A375 (cell line): ENCODE measurements at places on chromosomes 3 and 15. TPM values are rescaled to one million over a fixed set of nuclear protein-coding genes. Genes with fewer than 3 reads are reported as not detected.

SEC62 gene
- 28.6 and 30.9 TPM in 2 replicates for total RNA-seq

PPP2R3A gene
- 14.6 and 17.4 TPM in 2 replicates for total RNA-seq

GNB5 gene
- total RNA-seq, result 44.6 and 45.6 TPM in 2 replicates

SPESP1 gene
- 16.2 and 20.4 TPM in 2 replicates for total RNA-seq

ZNF660 gene
- total RNA-seq, result 0.24 and 0.30 TPM in 2 replicates

FHIT gene
- 0.11 and 0.23 TPM in 2 replicates for total RNA-seq

STRIT1 gene
- not detected in 2 replicates for total RNA-seq

HTR3E gene
- total RNA-seq, result not detected in 2 replicates

PEX5L gene
- 0.45 and 0.48 TPM in 2 replicates for total RNA-seq

SAMMSON gene
- 3.6 and 6.4 TPM in 2 replicates for total RNA-seq

SLC28A2 gene
- total RNA-seq, result not detected in 2 replicates

EXD1 gene
- total RNA-seq, result not detected in 2 replicates

GPR87 gene
- not detected in 2 replicates for total RNA-seq

MKRN2OS gene
- 0.19 TPM in 1 of 2 replicates, not detected in the other for total RNA-seq

ZNF502 gene
- total RNA-seq, result 1.1 and 3.0 TPM in 2 replicates

LMOD3 gene
- total RNA-seq, result 0.04 TPM in 1 of 2 replicates, not detected in the other

DNAJC13 gene
- total RNA-seq, result 24.0 and 28.0 TPM in 2 replicates

CYP11A1 gene
- 0.77 and 2.0 TPM in 2 replicates for total RNA-seq

CTXN2 gene
- total RNA-seq, result not detected in 2 replicates
